ENCODE measurements at places on chromosomes 2 and 18.
A peak's percentile ranks its signal among the peaks of the same experiment; 100 is the strongest.

- DNase-seq, result no peak
Observed at GRCh38 chr18:3162181-3162580, 57.6 kb downstream of the MYOM1 start.

GRCh38 chr2:197128126-197128525 is 182.5 kb downstream of the ANKRD44 start:
- no peak for DNase-seq

- no peak for DNase-seq
Observed at GRCh38 chr2:158120102-158120501, 18.4 kb downstream of the UPP2 start.

GRCh38 chr2:62741954-62742722 is 36.6 kb downstream of the EHBP1 start:
- no peak for DNase-seq

- DNase-seq, result no peak
Observed at GRCh38 chr2:26479131-26479788, 1.3 kb upstream of the OTOF start.

DNA sequence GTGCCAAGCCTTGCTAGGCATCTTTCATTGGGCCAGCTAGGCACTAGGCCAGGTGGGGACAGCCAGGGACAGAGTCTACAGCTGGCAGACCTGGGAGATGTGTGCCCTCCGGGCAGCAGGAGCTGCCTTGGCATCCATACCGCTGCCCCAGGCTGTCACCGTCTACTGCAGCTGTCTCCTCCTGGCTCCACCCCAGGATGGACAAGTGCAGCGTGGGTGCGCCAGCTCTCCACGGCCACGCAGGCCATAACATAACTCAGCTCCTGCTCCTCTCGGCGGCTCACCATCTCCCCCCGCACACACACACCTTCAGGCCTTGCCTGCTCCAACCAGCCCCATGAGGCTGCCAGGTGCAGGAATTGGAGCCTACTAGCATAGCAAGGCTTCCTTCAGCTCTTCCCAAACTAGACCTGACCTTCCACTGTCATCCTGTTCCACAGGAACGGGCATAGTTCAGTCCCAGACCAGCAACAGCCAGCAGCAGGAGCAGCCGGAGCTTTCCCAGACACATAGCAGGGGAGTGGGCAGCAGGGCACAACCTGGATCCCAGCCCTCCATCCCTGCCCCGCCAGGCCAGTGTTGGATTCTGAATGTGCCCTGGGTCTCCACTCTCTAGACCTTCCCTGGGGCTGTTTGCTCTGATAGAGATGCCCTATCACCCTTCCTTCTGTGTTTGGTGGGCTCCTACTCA is 2.5 kb upstream of the ADRA2B start:
- DNase-seq, result no peak

GRCh38 chr2:105076121-105076520 is 38.3 kb downstream of the MRPS9 start:
- DNase-seq, result no peak

- no peak for DNase-seq
Observed at GRCh38 chr2:224442071-224442967, 40.4 kb upstream of the FAM124B start.

DNA sequence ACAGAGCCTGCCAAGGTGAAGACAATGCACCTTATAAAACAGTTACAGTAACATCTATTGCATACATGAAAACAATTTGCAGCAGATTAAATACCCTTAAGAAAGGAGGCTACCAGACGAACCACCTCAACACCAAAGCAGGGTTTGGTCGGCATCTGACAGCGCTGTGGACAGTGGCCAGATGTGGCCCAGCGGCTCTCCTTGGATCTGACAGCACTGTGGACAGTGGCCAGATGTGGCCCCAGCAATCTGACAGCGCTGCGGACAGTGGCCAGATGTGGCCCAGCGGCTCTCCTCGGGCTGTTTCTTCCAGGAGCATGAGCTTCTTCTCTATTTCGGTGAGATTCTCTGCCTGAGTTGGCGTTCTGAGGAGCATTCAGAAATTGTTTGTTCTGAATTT is 211.6 kb downstream of the ANKRD30B start:
- no peak for DNase-seq

GRCh38 chr18:10130606-10131005 is 216.8 kb downstream of the VAPA start:
- no peak for DNase-seq

GRCh38 chr18:21502661-21503060 is 97.8 kb downstream of the ESCO1 start:
- DNase-seq, result no peak

DNA sequence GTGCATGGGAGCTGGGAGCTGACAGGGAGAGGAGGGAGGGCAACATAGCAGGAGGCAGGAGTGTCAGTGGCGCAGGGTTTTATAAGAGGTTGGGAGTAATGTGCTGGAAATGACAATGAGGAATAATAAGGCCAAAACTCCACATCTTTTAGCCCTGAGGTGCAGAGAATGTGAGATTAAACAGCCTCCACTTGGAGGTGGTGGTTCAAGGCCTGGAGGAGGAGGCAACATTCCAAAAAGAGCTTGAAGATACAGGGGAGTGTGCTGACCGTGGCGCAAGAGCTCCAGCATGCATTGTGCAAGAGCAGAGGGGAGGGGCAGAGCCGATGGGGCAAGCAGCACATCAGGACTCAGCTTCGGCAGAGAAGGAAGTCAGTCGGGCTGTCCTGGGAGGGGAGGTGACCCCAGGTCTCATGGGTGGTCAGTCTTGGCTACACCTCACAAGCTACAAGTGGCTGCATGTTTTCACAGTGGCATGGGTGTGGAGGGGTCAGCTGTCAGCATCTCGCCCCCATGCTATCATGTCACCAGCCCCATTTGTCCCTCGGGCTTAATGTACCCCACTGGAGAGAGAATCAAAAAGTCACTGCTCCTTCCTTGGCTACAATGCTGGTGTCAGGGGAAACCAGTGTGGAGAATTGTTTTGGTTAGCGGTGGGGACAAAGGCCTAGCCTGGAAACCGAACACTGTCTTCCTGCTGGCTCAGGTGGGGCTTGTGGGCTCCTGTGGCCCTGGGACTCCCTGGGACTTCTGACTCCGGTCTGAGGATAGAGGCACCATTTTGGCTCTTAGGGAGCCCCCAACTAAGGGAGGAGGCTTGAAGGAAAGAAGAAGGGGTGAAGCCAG is 208.0 kb downstream of the ZFP36L2 start:
- peak; percentile 54 for DNase-seq

DNA sequence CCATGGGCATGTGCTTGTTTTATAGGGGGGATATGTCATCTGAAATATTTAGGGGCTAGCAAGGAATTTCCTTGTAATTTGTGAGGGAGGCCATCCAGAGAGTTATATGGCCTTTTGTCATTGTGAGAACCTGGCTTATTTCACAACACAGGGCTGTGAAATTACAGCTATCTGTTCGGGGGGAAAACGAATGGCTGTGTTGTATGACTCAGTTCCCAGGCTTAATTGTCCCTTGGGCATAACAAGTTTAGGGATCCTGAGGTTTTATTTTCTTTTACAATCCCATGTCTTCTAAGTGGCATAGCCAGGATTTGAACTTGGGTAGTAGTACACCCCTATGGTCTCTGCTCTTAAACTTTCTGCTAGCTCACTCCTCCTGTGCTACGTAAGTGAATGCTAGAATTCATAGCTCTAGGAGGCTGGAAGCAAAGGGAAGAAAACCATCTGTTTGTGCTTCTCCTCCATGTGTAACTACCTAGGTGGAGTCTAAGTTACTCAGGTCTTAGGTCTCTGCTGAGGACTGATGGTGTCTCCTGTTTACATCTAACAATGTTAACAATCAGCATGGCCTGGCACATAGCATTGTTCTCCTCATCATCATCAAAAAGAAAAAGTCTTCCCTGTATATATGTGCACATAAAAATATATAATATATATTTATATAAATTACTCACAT is 53.8 kb downstream of the SKA1 start:
- no peak for DNase-seq

DNA sequence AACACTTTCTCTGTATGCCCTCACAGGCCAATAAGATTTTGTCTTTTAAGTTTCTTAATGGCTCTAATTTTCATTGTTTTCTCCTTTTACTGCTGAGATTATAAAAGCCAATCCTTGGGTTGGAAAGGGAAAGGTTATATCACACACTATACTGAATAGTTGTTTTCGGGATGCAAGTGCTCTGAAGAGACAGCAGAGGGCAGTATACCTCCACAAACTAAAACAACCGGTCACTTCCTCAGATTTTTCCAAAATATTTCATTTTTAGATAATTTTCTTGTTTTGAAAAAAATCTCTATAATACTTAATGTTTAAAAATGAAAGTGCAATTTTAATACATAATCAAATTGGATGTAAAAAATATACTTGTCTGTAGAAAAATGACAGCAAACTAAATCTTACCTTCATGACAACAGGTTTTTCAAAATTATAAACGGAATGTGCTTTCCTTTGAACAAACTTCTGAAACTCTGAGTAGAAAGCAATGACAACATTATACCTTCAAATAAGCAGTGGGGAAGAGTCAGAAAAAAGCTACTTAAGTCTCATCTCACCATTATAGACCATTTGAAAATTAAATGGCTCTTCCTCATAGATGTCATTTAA is 82.7 kb downstream of the ORC4 start:
- peak; percentile 19 for DNase-seq

DNA sequence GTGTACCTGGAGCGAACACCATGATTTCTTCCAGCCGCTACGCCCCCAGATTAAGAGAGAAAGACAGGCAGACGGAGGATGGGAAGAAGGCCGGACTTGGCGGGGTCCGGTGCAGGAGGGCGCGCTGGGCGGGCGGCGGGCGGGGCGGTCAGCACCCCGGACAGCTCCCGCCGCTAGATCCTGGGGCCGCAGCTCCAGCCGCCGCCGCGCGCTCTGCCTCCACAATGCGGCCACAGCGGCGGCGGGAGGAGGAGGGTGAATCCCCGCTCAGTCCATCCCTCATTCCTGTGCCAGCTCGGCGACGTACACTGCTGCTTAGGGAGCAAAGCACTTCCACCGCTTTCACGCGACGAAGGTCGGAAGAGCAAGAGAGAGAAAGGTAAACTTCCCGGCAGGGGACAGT is at the start of gene AKAIN1:
TSS of gene AKAIN1 (minus strand) at position 226 of the 403 bp plus-strand sequence. CDS start at position 22, 204 bp downstream.
- no peak for DNase-seq

DNA sequence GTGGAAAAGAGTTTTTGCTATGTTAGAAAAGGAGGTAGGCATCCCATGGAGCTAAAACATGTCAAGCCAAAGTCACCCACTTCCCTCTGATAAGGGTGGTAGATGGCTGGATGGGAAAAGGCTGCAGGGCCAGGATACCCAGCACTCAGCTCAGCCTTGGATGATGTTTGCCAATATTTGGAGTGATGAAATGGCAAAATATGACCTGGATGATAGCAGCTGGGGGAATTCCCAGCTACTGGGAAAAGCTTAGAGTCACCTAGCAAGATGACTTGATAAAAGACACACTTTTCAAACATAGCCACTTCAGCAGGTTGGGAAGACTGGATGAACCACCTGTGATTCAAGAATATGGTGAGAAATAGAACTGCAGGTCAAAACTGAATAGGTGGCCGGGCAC is 10.1 kb downstream of the RFX8 start:
- DNase-seq, result no peak

DNA sequence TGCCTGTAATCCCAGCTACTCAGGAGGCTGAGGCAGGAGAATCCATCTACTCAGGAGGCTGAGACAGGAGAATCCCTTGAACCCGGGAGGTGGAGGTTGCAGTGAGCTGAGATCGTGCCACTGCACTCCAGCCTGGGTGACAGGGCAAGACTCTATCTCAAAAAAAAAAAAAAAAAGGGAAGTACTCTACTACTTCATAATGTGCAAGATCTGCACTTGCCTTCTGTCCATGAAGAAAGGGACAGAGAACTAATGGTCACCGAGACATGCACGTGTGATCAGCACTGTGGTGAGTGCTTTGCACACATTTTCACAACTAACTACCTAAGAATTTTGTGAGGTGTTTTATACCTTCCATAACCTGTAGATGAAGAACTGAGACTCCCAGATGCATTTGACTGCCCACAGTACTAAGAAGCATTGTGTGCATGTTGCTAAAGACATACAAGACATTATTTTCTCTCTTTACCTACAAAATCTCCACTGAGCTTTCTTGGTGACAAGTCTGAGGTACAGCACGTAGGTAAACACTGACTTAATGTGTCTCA is 784.8 kb upstream of the ID2 start:
- DNase-seq, result no peak

DNA sequence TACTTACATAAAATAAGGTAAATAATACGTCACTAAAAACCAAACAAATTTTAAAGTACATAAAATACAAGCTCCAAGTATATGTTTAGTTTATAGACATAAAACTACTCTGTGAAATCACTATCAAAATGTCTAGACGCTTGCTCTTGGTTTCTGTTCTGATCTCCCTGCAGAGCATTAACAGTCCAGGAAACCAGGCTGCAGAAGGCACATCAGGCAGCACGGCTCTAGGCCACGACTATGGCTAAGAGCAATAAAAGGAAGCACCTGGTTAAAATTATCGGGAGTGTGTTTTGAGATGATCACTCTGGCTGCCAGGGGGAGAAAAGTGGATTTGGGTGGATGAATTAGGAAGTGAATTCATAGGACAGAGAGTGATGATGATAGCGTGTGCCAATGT is 196.0 kb upstream of the SPHKAP start:
- DNase-seq, result no peak

GRCh38 chr2:215418064-215418963 is 17.6 kb downstream of the FN1 start:
- no peak for DNase-seq

DNA sequence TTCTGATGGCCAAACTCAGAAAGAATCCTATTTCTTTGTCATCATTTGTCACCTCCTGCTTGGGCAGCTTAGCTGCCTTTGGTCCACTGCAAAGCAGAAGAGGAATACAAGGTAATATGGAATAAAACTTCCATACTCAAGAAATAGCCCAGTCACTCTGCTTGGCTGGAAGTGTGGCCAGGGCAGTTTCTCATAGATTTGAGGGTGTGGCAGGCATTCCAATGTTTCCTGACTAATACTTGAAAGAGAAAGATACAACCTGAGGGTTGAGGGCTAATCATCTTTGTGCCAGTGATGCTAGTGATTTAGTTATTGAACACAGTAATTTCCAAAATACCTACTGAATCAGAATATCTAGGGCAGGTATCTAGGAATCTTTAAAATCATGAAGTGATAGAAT is 83.1 kb downstream of the FAM161A start:
- peak; percentile 30 for DNase-seq

Measured in H4 (cell line).